ENCODE measurements at places on chromosomes 16 and 17.

DNA sequence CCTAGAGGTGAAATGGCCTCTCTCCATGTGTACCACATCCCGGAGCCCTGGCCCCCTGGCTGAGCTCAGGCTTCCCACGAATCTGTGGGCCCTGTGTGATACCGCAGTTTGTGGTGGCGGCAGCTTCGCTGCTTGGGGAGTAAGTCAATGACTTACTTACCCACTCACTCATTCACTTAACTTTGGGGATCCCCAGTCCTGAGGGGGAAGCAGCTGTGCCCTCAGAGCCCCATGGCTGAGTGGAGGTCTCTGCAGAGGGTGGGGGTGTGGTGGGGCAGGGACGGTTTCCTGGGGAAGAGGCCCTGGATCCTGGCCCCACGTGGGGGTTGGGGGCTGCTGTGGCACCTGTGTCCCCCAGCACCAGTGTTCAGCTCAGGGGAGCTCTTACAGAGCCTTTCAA is 13.2 kb downstream of the KCNJ12 start:
- no peak for DNase-seq

DNA sequence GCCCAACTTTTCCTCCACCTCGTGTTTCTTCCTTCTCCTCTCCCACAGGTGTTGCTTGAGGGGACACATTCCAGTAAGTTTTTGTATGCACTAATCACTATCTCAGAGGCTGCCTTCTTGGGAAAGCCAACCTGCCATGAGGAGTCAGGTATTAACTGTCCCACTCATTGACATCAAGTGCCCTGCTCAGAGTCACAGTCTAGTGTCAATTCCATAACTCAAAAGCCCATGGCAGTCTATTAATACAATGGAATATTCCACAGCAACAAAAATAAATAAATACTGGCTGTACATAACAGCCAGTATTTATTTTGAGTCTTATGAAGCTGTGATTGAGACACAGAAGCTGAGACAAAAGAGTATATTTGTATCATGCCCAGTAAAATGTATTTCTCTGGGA is 26.1 kb upstream of the KIF2B start:
- no peak for DNase-seq

GRCh38 chr17:68892658-68893057 is 62.5 kb downstream of the ABCA8 start:
- no peak for DNase-seq

DNA sequence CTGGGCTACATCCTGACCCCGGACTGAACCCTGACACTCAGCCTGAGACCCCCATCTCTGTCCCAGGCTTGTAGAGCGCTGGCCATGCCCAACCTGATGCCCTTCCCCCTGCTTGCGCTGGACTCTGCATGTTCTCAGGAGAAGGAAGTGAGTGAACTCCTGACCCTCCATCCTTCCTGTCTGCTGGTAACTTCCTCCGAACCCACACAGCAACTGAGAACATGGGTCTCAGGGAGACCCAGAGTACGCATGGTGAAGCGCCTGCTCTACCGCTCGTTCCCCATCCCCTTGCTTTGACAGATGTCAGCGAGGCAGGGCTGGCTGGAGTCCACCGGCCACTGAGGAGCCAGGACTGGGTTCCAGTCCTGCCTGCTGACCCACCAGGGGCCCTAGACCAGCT is 6.1 kb downstream of the CAMKK1 start:
- DNase-seq, result no peak

GRCh38 chr17:56956992-56957391 is 3.9 kb downstream of the COIL start:
- DNase-seq, result no peak

DNA sequence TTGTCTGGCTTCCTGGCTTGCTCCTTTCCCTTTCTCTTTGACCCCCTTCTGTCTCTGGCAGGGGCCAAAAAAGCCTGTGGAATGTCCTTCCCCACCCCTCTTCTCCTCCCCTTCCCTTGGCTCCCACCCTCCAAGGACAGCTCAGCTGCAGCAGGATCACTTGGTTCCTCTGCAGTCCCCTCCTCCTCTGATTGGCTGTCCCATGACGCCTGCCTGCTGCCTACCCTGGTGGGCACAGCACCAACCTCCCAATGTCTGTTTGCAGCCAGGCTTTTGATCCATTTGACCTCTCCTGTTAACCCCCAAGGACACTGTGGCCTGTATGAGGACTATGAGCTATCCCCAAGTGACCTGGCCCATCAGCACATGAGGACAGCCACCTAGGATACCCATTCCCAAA is 14.8 kb upstream of the MTMR4 start:
- DNase-seq, result no peak

DNA sequence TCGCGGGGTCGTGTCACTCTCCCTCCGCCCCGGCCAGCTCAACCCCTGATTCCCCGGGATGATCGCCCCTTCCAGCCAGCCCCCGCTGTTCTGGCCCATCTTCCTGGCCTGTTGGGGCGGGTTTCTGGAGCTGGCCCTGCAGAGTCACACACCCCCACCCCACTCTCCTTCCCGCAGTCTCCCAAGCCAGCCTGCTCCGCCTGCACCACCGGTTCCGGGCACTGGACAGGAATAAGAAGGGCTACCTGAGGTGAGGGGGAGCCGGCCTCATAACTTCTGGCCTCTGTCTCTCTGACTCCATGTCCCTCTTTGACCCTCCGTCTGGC is 621 bp downstream of the CHP2 start:
- no peak for DNase-seq

DNA sequence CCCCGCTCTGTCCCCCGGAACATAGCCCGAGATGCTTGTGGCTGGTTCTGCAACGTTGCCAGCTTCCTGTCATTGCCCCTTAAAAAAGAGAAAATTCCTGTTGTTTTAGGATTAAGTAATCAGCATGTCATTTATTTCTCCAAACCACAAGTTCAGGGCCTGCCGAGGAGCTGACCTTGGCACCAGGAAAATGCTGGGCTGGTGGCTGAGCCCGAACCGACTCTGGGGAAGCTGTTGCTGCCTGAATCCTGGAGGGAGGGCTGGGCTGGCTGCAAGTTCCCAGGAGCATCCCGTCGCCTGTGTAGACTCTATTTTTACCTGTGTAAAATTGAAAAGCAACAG is 130.9 kb upstream of the FOXF1 start:
- DNase-seq, result no peak

- no peak for DNase-seq
Measured at GRCh38 chr17:19410875-19411620, at the start of gene RNF112. Gene RNF112 (plus strand): TSS chr17:19411232. CDS start chr17:19411409, 177 bp downstream.

All from NCI-H1048 (cell line).